ENCODE measurements at places on chromosomes 16 and 17.
A peak's percentile ranks its signal among the peaks of the same experiment; 100 is the strongest.

GRCh38 chr16:56610017-56610608, 1.7 kb downstream of the MT2A start:
- no peak for DNase-seq

DNA sequence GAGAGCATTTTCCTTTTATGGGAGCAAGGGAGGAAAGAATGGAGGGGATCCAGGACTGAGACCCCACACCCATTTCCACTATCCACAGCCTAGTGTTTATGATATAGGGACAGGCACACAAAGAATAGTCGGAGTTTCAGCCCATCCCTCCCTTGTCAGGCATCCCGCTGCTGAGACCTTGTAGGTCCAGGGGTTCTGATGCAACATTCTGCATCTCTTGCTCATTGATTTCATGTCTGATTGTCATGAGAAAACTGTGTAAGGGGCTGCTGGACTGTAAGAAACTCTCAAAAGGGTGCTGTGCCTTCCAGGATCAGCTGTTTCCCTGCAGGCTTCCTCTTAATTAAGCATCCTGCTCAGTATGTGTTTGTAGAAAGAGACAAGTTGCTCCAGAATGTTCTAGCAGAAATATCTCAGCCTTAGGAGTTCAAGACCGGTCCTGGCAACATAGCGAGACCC, 5.3 kb upstream of the POLR3E start:
- DNase-seq = no peak

GRCh38 chr16:14462811-14463210, 167.2 kb downstream of the PARN start:
- DNase-seq = no peak

DNA sequence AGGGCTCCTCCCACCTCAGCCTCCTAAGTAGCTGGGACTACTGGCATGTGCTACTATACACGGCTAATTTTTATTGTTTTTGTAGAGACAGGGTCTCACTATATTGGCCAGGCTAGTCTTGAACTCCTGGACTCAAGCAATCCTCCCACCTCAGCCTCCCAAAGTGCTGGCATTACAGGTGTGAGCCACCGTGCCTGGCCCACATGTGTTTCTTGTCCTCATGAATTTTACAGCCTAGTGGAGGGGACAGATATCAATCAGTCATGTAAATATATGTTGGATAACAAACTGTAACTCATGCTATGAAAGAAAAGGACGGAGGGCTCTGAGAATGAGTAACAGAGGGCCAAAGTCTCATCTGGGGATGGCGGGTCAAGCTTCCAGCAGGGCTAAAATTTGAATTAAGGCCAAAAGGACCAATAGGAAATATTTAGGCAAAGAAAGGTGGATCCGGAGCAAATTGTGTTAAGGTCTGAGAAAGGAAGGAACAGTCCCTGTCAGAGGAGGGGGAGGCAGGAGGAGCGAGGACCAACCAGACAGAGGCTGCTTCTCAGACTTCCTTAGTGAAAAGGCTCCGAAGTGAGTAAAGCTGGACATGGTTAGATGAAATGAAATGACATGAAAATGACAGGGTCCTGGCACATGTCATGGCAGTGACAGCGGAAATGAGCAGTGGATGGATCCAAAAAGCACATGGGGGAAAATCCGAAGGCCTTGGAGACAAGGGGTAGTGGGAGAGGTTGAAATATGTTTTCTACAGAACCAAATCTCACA, 3.8 kb downstream of the PDZD9 start:
- no peak for DNase-seq

DNA sequence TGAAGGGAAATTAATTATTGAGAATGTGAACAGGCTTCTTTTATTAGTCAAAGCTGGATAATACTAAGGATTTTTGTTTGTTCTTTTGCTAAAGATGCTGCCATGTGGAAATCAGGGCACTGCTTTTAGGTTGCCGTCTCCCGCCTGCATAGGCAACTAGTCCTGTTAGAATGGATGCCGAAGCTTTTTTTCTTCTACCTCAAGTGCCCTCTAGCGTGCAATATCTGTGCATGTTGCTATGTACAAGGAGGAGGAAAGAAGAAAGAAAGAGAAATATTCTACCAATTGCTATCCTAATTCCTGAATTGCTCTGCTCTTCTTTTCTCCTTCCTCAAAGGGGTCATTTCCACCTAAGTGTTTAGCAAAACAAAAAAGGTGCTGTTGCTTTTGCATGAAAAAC, 5.2 kb upstream of the CDH8 start:
- no peak for DNase-seq

- no peak for DNase-seq
Measured at GRCh38 chr17:31738996-31739699, 119.9 kb downstream of the COPRS start.

DNA sequence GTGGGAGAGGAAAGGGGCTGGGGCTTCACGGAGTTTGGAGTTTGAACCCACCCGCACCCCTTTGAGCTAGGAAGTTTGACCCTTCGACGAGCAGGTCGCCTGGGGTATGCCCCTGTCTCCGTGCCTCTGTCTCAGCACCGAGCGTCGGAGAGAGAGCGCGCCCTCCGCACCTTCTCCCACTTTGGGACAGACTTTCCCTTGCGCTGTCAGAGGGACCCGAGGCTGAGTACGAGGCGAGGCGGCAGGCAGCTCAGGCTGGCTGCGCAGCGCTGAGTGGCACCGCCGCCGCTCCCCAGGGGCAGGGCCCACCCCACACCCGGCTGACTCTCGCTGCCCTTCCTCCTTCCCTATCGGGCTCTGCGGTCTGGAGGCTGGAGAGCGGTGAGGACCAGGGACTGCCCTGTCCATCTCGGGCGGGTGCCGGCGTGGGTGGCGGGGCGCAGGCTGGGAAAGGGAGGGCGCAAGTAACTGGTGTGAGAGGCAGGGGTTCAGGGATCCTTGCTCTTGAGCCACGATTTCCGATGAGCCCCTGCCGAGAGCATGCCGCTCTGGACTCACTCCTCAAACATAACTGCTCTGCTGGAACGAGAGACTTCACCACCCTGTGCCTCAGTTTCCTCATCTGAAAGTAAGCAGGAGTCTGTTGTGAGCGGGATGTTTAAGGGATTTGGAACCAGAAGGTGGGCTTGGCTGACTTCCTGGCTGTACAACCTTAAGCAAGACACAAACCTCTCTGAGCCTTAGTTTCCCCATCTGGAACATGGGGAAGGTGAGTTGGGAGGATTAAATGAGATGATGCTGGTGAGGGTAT, 981 bp downstream of the BEAN1 start:
- no peak for DNase-seq

- DNase-seq = no peak
Measured at GRCh38 chr17:8124350-8125153, 646 bp upstream of the HES7 start.

- DNase-seq = no peak
Measured at GRCh38 chr17:48247038-48247437, 139.5 kb downstream of the SNX11 start.

GRCh38 chr17:44115585-44116415, 7.6 kb downstream of the HDAC5 start:
- DNase-seq = peak; percentile 69
